ENCODE measurements at places on chromosomes 1 and 21. TPM values are rescaled to one million over a fixed set of nuclear protein-coding genes. Genes with fewer than 3 reads are reported as not detected.

Gene SLC35F3
- 6.2 TPM for polyA plus RNA-seq

Gene HSD11B1
- polyA plus RNA-seq: 5.9 TPM

Gene PM20D1
- not detected for polyA plus RNA-seq

Gene LCE1B
- polyA plus RNA-seq: not detected

Gene PADI1
- not detected for polyA plus RNA-seq

Gene FALEC
- polyA plus RNA-seq: not detected

Gene IL19
- polyA plus RNA-seq: not detected
